Activated naive CD8-positive, alpha-beta T cell treated with anti-CD3 and anti-CD28 coated beads, Interleukin-2, amount 10 ng/mL, durations not matched to agents 7 days and 5 days (primary cell): ENCODE measurements at places on chromosomes 4 and X.

DNA sequence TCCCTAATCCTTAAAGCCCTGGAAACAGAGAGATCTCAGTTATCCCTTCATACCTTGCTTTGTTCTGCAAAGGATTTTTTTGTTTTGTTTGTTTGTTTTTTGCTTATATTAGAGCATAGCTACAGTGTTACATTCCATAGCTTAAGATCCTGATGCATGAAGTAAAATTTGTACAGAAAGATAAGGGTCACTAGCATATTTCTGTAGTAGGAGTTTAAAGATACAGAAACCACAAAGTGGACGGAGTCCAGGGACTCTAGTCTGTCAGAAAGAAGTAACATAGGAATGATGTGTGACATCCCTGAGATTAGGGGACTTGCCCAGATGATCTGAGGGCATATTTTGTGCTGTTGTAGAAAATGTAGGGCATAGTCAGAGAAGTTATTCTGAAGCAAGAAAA lies 151.9 kb upstream of the PLAC1 start:
- H3K36me3 ChIP-seq, result peaks cover 2% of the 10 kb centered on the region
- H3K27ac ChIP-seq, result no peak overlapping the region
- no peak for DNase-seq

GRCh38 chrX:758917-759316 lies 128.3 kb downstream of the SHOX start:
- no peaks in the 10 kb centered on the region for H3K4me1 ChIP-seq
- H3K27ac ChIP-seq, result no peak overlapping the region
- no peaks in the 10 kb centered on the region for H3K36me3 ChIP-seq
- no peak for DNase-seq
- H3K27me3 ChIP-seq, result no peaks in the 10 kb centered on the region

DNA sequence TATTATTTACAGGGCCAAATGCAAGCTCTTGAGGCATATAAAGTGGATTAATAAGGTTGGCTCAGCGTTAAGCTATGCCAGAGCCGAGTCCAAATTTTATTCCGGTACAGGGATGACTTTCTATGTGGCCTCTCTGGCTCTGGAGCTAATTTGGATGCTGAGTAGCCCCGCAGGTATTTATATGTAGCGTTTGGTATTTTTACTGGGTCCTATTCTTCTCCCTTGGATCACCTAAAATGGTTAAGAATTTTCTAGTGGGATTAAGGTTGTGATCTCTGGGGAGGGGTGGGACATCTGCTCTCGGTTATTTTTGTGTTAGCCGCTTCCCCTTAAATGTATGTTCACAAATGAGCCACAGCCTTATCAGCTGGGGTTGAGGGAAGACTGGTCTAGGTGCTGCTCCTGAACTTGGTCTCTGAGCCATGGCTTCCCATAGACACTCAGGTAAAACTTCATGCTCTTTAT lies 49.4 kb downstream of the FHL1 start:
- peaks cover 2% of the 10 kb centered on the region for H3K36me3 ChIP-seq
- H3K4me1 ChIP-seq, result peaks cover 28% of the 10 kb centered on the region
- no peaks in the 10 kb centered on the region for H3K27me3 ChIP-seq
- no peak overlapping the region for H3K27ac ChIP-seq

GRCh38 chr4:151481813-151482212 lies 72.8 kb downstream of the FHIP1A start:
- no peak overlapping the region for H3K4me3 ChIP-seq
- peaks cover 18% of the 10 kb centered on the region for H3K27me3 ChIP-seq
- H3K4me1 ChIP-seq, result no peaks in the 10 kb centered on the region
- no peak overlapping the region for H3K27ac ChIP-seq
- H3K36me3 ChIP-seq, result no peaks in the 10 kb centered on the region

DNA sequence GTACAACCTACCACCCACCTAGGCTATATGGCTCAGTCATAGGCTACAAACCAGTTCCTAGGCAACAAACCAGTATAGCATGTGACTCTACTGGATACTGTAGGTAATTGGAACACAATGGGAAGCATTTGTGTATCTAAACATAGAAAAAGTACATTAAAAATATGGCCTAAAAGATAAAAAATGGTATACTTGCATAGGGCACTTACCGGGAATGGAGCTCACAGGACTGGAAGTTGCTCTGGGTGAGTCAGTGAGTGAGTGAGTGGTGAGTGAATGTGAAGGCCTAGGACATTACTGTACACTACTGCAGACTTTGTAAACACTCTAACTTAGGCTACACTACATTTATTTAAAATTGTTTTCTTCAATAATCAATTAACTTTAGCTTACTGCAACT lies 139.2 kb upstream of the RBPJ start:
- no peak for DNase-seq
- H3K4me3 ChIP-seq, result no peak overlapping the region
- peaks cover 2% of the 10 kb centered on the region for H3K36me3 ChIP-seq
- no peaks in the 10 kb centered on the region for H3K27me3 ChIP-seq
- no peak overlapping the region for H3K27ac ChIP-seq
- peaks cover 5% of the 10 kb centered on the region for H3K4me1 ChIP-seq

DNA sequence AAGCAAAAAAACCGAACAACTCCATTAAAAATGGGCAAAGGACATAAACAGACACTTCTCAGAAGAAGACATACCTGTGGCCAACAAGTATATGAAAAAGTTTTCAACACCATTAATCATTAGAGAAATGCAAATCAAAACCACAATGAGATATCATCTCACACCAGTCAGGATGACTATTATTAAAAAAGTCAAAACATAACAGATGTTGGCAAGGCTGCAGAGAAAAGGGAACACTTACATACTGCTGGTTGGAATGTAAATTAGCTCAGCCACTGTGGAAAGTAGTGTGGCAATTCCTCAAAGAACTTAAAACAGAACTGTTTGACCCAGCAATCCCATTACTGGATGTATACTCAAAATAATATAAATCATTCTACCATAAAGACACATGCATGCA lies 436.3 kb downstream of the KLHL13 start:
- no peaks in the 10 kb centered on the region for H3K4me1 ChIP-seq
- no peaks in the 10 kb centered on the region for H3K27me3 ChIP-seq
- H3K27ac ChIP-seq, result no peak overlapping the region
- H3K36me3 ChIP-seq, result no peaks in the 10 kb centered on the region

GRCh38 chrX:17242470-17242869 lies 132.5 kb upstream of the NHS start:
- no peak overlapping the region for H3K27ac ChIP-seq
- DNase-seq, result no peak
- H3K4me1 ChIP-seq, result no peaks in the 10 kb centered on the region
- no peaks in the 10 kb centered on the region for H3K36me3 ChIP-seq
- H3K27me3 ChIP-seq, result no peaks in the 10 kb centered on the region

DNA sequence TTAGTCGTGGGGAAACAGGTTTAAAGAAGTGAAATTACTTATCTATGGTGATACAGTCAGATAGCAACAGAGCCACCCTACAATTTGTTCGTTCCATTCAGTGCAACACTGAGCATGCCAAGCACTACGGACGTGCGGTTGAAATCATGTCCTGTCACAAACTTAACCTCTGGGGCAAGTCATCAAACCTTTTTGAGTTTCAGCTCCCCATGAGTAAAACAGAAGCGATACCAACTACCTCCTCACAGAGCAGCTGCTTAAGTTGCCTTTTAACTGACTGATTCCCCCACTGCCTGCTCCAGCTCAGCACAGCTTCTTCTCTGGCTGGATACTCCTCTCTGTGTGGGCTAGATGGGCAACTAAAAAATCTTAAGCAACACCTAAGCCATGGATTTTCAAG lies 36.0 kb downstream of the LHFPL1 start:
- no peak overlapping the region for H3K4me3 ChIP-seq
- H3K27me3 ChIP-seq, result no peaks in the 10 kb centered on the region
- peaks cover 16% of the 10 kb centered on the region for H3K4me1 ChIP-seq
- no peak overlapping the region for H3K27ac ChIP-seq
- DNase-seq, result no peak
- peaks cover 3% of the 10 kb centered on the region for H3K36me3 ChIP-seq

GRCh38 chr4:77804471-77804870 lies 14.7 kb downstream of the CNOT6L start:
- peaks cover 20% of the 10 kb centered on the region for H3K36me3 ChIP-seq
- no peak overlapping the region for H3K4me3 ChIP-seq
- no peak for DNase-seq
- no peaks in the 10 kb centered on the region for H3K27me3 ChIP-seq
- peaks cover 47% of the 10 kb centered on the region for H3K4me1 ChIP-seq

- H3K4me3 ChIP-seq, result peak overlapping the region; percentile 53
- peaks cover 9% of the 10 kb centered on the region for H3K4me1 ChIP-seq
- peaks cover 35% of the 10 kb centered on the region for H3K36me3 ChIP-seq
- DNase-seq, result no peak
- no peaks in the 10 kb centered on the region for H3K27me3 ChIP-seq
- peak overlapping the region; percentile 47 for H3K27ac ChIP-seq
Measured at GRCh38 chr4:83297548-83298260, 13.1 kb upstream of the COQ2 start.

- H3K27me3 ChIP-seq, result peaks cover 5% of the 10 kb centered on the region
- H3K4me3 ChIP-seq, result no peak overlapping the region
- DNase-seq, result peak; percentile 28
- no peak overlapping the region for H3K27ac ChIP-seq
- H3K4me1 ChIP-seq, result no peaks in the 10 kb centered on the region
Measured at GRCh38 chrX:12701628-12702027, 89.6 kb upstream of the PRPS2 start.

DNA sequence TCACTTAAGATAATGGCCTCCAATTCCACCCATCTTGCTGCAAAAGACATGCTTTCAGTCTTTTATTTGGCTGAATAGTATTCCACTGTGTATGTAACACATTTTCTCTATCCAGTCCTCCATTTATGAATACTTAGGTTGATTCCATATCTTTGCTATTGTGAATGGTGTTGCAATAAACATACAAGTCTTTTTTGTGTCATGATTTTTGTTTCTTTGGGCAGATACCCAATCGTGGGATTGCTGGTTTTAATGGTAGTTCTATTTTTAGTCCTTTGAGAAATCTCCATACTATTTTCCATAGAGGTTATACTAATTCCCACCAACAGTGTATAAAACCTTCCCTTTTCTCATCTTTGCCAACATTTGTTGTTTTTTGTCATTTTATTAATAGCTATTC lies 180.9 kb downstream of the SMIM20 start:
- no peak overlapping the region for H3K27ac ChIP-seq
- peaks cover 5% of the 10 kb centered on the region for H3K27me3 ChIP-seq
- peaks cover 14% of the 10 kb centered on the region for H3K36me3 ChIP-seq
- DNase-seq, result no peak

- peaks cover 7% of the 10 kb centered on the region for H3K4me1 ChIP-seq
- no peak overlapping the region for H3K27ac ChIP-seq
- no peaks in the 10 kb centered on the region for H3K27me3 ChIP-seq
- peaks cover 16% of the 10 kb centered on the region for H3K36me3 ChIP-seq
Measured at GRCh38 chr4:185247151-185247550, 37.8 kb downstream of the SNX25 start.

- peaks cover 12% of the 10 kb centered on the region for H3K27me3 ChIP-seq
- no peaks in the 10 kb centered on the region for H3K36me3 ChIP-seq
- no peak for DNase-seq
- peaks cover 4% of the 10 kb centered on the region for H3K4me1 ChIP-seq
- no peak overlapping the region for H3K4me3 ChIP-seq
- no peak overlapping the region for H3K27ac ChIP-seq
Measured at GRCh38 chr4:140865253-140866217, 109.3 kb upstream of the TBC1D9 start.

- no peaks in the 10 kb centered on the region for H3K27me3 ChIP-seq
- H3K36me3 ChIP-seq, result no peaks in the 10 kb centered on the region
- H3K27ac ChIP-seq, result no peak overlapping the region
- DNase-seq, result no peak
- H3K4me1 ChIP-seq, result no peaks in the 10 kb centered on the region
Measured at GRCh38 chr4:171472230-171472629, 341.0 kb upstream of the GALNTL6 start.

DNA sequence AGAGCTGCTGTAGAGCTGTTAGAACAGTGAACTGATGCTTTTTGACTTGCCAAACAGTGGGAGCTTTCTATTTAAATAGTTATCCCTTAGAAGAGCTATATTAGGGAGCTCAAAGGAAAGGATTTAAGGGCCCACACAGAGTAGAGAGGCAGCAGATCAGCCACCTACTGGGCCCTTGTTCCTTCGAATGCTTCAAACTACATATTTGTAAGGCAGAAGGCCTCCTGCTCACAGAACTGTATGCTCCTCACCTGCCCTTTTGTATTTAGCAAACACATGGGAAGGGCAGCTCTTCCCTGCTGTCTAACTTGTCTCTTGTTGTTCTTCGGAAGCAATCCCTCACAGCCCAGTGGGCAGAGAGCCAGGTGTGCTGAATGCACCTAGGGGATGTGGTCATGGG lies 38.0 kb downstream of the IL1RAPL1 start:
- no peak overlapping the region for H3K27ac ChIP-seq
- H3K27me3 ChIP-seq, result no peaks in the 10 kb centered on the region
- H3K4me1 ChIP-seq, result no peaks in the 10 kb centered on the region
- H3K4me3 ChIP-seq, result no peak overlapping the region

DNA sequence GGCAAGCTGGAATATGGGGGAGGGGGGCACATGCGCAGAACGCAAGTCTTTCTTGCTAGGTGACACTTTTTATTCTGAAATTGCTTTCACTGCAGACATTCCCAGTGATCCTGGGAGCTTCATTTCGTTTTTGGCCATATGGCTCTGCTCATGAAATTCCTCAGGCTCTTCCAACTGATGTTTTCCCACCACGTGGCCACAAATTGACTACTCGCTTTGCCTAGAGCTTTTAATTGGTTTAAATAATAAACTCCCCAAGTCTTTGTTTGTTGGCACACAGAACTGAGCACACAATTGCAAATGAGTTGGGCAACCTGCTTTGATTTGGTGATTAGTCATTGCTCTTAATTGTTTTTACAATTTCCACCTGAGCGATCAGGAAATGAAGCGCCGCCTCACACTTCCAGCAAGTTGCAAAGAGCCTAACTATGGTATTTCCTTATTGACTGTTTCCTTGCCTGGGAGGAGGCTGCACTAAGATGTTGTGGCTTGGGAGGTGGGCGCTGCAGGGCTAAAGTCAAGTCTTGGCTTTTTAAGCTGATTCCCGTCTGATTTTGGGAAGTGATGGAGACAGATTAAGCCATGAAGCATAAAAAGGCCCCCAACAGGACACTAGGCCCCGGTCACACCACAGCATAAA lies 282.5 kb downstream of the ZIC3 start:
- no peaks in the 10 kb centered on the region for H3K4me1 ChIP-seq
- no peak for DNase-seq
- no peak overlapping the region for H3K27ac ChIP-seq
- no peak overlapping the region for H3K4me3 ChIP-seq

GRCh38 chr4:76558396-76559235 lies 123.6 kb downstream of the SHROOM3 start:
- H3K27me3 ChIP-seq, result peaks cover 2% of the 10 kb centered on the region
- no peak for DNase-seq
- no peak overlapping the region for H3K27ac ChIP-seq
- H3K36me3 ChIP-seq, result peaks cover 1% of the 10 kb centered on the region
- H3K4me3 ChIP-seq, result no peak overlapping the region

GRCh38 chr4:13933191-13933590 lies 305.7 kb upstream of the BOD1L1 start:
- no peak overlapping the region for H3K4me3 ChIP-seq
- H3K27ac ChIP-seq, result no peak overlapping the region
- no peaks in the 10 kb centered on the region for H3K36me3 ChIP-seq
- peaks cover 2% of the 10 kb centered on the region for H3K27me3 ChIP-seq

DNA sequence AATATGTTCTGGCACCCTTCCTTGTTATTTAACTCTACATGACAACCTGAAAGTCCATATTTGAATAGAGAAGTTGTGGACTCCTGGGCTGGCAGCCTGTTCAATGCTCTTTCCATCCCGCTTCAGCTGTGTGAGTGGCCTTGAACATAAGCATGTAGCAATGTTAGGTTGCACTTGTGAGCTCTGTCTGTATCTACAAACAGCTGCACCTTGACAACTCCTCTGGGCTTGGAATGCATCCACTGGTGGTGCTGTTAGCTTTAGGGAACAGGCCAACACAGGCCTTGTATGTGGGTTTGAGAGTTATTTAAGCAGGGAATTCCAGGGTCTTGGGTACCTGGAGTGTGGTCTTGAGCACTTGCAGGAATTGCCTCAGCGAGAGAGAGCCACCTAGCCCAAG lies 141.2 kb downstream of the DTHD1 start:
- no peak overlapping the region for H3K27ac ChIP-seq
- no peaks in the 10 kb centered on the region for H3K36me3 ChIP-seq
- no peaks in the 10 kb centered on the region for H3K4me1 ChIP-seq
- H3K4me3 ChIP-seq, result no peak overlapping the region
